ENCODE measurements at places on chromosomes 1 and 21.

GRCh38 chr1:67590329-67590728 lies 94.7 kb upstream of the GADD45A start:
- no peak for DNase-seq

DNA sequence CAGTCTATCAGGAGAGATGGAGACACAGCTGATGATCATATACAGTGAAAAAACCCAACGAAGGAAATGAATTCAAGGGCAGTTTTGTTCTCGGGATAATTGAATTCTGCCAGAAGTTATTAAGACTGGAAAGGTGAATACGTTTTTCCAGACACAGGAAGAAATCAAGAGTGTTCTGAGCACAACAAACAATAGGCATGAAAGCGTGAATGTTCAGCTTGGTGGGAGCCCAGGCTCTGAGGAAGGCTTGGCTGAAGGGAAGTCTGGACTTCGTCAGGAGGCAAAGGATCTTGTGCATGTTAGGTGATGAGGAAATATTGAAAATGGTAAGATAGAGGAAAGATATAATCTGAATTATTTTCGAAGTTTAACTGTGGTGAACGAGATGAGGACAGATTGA lies 50.4 kb downstream of the CYYR1 start:
- no peak for DNase-seq

GRCh38 chr1:16289959-16290358 lies 53.0 kb upstream of the CPLANE2 start:
- DNase-seq: no peak

GRCh38 chr21:16709866-16710550 lies 802.8 kb upstream of the CXADR start:
- no peak for DNase-seq

- DNase-seq: no peak
Observed at GRCh38 chr21:44329086-44329889, 9.9 kb downstream of the CFAP410 start.

DNA sequence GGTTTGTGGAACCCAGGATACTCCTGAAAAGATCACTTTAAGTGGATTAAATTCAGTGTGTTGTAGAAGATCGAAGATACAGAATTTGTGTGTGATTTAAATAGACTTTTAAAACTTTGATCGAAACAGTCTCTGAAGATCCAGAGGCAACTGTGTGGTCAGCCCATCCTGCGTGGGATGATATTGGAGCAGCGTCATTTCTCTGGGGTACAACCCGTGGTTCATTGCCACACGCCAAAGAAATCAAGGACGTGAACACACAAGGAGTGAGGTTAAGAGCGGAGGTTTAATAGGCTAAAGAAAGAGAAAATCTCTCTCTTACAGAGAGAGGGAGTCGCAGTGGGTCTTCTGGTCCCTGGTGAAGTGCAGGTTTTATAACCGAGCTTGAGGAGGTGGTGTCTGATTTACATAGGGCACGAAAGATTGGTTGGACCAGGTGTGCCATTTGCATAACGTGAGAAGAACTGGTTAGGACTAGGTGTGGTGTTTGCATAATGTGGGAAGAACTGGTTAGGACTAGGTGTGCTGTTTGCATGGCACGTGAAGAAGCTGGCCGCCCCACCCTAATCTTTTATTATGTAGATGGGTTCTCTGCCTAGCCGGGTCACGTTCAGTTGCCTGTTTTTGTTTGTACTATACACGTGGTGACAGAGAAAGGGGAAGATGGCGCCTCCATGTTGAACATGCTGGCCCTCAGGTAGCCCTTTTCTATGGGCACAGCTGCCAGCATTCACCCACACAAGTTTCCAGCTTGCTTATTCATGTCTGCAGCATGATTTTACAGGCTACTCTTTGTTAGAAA lies 82.3 kb downstream of the ADSS2 start:
- no peak for DNase-seq

- peak; percentile 93 for DNase-seq
Observed at GRCh38 chr1:2194898-2195673, 514 bp upstream of the FAAP20 start.

- DNase-seq: no peak
Observed at GRCh38 chr1:151361883-151362282, 10.6 kb downstream of the SELENBP1 start.

Data from activated CD8-positive, alpha-beta memory T cell treated with anti-CD3 and anti-CD28 coated beads, Interleukin-2, amount 10 ng/mL, durations not matched to agents 7 days and 5 days (primary cell).